Esophagus mucosa (tissue), 1 donor: ENCODE measurements at places on chromosomes 13 and 19. TPM values are rescaled to one million over a fixed set of nuclear protein-coding genes. Genes with fewer than 3 reads are reported as not detected.

Gene PNMA8A
- total RNA-seq: 0.12 TPM

Gene CGB1
- not detected for total RNA-seq

Gene GIPR
- 0.16 TPM for total RNA-seq

Gene CEACAM1
- total RNA-seq: 97.8 TPM

Gene GZMM
- total RNA-seq: not detected

Gene TMEM190
- not detected for total RNA-seq

Gene GRK1
- total RNA-seq: not detected

Gene TNFSF11
- 0.20 TPM for total RNA-seq
